ENCODE measurements at places on chromosomes 2 and 18.

- no peak for DNase-seq
Measured at GRCh38 chr2:45652090-45653031, 886 bp downstream of the PRKCE start.

- DNase-seq: no peak
Measured at GRCh38 chr2:64289251-64289650, 145.0 kb upstream of the PELI1 start.

GRCh38 chr2:37219046-37219445 is 12.3 kb downstream of the CEBPZ start:
- no peak for DNase-seq

GRCh38 chr2:177597759-177598158 is 205.2 kb downstream of the AGPS start:
- DNase-seq: no peak

GRCh38 chr18:70907673-70908072 is 618.8 kb downstream of the SOCS6 start:
- DNase-seq: no peak

DNA sequence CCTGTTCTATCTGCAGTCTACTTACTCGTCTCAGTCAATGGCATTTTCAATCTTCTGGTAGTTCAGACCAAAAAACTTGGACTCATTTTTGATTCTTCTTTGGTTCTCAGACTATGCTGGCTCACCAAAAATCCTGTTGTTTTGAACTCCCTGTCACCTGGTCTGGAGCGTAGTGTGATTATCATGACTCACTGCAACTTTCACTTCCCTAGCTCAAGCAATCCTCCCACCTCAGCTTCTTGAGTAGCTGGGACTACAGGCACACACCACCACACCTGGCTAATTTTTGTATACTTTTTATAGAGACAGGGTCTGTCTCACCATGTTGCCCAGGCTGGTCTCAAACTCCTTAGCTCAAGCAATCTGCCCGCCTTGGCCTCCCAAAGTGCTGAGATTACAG is 163.3 kb upstream of the CDH7 start:
- no peak for DNase-seq

- no peak for DNase-seq
Measured at GRCh38 chr2:97617911-97618310, 28.0 kb upstream of the COX5B start.

- no peak for DNase-seq
Measured at GRCh38 chr2:126620302-126620701, 35.7 kb upstream of the GYPC start.

- no peak for DNase-seq
Measured at GRCh38 chr2:239006622-239007285, 158.9 kb downstream of the TWIST2 start.

DNA sequence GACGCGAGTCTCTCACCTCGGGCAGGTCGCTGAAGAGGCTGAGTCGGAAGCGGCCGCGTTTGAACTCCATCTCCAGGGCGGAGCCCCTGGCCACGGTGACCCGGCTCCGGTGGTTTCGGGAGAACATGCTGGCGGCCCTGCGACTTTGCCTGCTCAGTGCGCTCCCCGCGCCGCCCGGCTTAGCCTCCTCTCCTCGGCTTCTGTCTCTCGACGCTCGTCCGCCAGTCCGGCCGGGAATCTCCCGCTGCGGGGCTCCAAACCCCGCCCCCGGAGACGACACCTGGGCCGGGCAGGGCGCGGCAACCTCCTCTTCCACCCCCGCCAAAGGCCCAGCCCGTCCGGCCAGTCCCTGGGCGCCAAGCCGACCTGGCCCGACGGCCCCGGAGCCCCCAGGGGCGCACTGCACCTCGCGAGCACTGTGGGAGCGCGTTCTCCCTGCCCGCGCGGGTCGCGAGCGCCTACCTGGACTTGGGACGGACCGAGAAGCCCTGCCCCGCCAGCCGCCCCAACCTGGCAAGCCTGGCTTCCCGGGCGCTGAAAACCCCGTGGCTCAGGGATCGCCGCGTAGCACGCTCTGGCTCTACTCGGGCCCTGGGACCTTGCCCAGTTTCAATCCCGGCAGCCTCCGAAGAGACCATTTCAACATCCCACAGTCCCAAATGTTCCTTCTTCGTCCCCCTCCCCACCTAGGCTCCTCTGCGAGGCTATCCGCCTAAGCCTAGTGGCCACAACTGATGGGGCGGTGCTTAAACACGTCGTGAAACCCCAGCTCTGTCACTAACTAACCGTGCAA is at the start of gene RTKN:
Gene RTKN (minus strand): TSS at position 248 of the 793 bp plus-strand sequence. CDS start 121 bp downstream, at position 127.
- DNase-seq: no peak

- no peak for DNase-seq
Measured at GRCh38 chr2:73897240-73897583, 4.4 kb downstream of the ACTG2 start.

DNA sequence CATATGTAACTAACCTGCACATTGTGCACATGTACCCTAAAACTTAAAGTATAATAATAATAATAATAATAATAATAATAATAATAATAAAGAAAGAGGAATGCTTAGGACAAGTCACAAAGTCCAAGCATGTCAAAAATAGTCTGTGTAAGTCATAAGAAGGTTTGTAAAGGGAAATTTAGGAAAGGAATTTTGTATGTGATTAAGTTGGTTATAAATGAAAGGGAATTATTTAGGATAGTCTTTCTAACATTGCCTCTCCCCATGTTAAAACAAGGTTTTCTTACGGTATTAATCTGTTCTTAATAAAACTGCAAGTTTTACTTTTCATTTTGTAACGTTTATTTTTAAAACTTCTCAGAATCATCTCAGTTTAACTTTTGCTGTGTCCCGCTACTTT is 62.8 kb downstream of the SESTD1 start:
- DNase-seq: no peak

DNA sequence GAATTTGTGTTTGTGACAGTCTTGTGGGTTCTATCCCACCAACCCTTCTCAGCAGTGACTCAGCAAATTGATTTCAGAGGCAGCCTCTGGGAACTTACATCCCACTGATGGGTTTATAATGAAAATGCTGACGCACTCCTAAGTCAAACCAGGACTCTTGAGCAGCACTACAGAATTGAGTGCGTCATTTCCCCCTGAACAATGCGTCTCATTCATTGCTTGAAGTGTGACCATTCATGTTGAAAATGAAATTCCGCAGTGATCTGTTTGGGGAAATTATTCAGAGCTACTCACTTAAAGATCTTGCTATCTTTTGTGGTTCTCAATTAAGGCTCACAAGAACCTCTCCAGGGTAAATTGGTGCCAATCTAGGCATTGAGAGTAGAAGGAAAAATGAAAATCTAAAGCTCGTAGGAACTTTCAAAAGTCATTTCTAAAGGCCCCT is 417.7 kb upstream of the SLC14A2 start:
- DNase-seq: no peak

DNA sequence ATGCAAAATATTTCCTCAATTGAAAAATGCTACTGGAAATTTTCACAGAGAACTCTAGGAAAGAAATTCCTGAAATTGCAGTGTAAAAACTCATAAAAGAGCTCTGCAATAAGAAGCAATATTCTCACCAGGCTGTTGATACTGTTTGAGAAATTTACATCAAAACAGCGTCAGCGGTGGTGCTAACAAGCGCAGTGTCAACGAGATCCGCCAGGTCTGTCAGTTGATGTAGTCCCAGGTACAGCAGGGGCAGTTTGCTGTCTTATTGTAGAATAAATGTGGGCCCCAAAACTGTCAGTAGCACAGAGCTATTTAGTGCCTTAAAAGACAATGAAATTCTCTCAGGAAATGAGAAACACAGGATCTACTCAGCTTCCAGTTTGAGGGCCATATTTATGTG is 611.2 kb downstream of the ARHGAP15 start:
- DNase-seq: no peak

DNA sequence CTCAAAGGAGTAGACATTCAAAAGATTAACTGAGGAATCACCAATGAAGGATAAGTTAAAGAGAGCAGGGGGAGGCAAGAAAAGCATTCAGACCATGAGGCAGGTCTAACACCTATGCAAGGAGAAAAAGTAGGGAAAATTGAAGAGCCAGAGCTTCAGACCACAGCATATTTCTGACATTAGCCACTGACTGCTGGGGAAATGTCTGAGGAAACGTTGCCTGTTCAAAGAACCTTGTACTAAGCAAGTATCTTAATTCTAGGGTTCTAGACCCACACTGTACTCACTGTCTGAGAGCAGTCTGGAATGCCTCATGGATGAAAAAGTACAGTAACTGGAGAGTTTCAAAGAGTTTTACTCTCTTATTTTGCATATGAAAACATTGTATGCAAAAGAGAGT is 39.5 kb upstream of the TFPI start:
- no peak for DNase-seq

- no peak for DNase-seq
Measured at GRCh38 chr2:194769030-194769429, 888.0 kb upstream of the SLC39A10 start.

DNA sequence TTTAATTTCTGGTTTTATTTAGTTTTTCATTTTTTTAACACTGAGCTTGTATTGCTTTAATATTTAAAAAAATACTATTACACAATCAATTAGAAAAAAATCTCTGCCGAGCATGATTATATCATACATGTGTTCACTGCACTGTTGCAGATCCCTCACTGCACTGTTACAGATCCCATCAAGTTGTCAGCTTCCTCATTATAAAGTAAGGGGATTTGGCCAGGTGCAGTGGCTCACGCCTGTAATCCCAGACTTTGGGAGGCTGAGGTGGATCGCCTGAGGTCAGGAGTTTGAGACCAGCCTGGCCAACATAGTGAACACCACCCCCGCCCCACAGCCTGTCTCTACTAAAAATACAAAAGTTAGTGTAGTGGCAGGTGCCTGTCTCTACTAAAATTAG is 33.0 kb upstream of the METTL21A start:
- no peak for DNase-seq
